G401 (cell line): ENCODE measurements at places on chromosomes 7 and 10. TPM values are rescaled to one million over a fixed set of nuclear protein-coding genes. Genes with fewer than 3 reads are reported as not detected.

DNA sequence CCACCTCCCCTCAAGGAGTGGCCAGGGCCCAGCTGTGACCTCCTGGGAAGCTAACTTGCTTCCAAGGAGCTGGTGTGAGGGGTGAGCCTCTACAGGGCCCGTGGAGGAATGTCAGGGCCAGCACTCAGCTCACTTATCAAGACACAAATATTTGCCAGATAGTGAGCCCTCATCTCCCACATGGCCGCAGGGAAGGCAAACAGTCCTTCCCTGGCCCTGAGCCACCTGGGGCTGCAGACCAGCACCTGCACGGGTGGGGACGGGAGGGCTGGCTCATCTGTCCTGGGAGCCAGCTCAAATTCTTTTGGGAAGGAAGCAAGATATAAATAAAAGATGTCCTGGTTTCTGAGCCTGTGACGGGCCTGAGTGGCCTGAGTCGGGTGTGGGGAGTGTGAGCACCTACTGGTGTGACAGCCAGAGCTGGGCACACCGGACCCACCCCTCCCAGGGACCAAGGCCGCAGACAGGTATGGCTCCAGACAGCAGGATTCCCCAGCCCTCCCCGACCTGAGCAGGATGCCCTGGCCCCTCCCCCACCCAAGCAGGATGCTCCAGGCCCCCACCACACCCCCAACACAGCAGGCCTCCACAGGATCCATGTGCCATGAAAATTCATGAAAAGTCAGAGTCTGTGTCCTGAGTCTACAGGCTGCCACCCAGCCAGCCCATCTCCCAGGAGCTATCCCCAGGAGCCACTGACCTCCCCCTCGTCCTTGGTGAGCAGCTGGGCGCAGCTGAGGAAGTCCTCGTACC, 148.0 kb downstream of the MAPK8 start:
- no peak for DNase-seq

DNA sequence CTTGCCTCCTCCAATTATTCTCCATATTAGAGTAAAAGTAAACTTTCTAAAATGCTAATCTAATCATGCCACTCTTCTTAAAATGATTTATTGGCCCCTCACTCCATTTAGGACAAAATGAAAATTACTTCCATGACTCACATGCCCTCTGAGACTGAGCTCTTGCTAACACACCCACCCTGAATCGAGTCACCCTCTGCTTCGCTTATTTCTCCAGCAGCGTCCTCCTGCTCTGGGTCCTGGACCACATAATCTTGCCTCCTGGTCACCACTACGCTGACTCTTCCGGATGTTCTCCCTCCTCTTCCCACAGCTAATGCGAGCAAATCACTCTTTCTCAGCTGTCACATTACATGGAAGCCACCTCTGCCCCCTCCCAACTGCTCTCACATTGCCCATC, 384.0 kb upstream of the FZD8 start:
- DNase-seq: no peak

GRCh38 chr10:109969760-109970346, 37.9 kb upstream of the ADD3 start:
- DNase-seq: no peak

DNA sequence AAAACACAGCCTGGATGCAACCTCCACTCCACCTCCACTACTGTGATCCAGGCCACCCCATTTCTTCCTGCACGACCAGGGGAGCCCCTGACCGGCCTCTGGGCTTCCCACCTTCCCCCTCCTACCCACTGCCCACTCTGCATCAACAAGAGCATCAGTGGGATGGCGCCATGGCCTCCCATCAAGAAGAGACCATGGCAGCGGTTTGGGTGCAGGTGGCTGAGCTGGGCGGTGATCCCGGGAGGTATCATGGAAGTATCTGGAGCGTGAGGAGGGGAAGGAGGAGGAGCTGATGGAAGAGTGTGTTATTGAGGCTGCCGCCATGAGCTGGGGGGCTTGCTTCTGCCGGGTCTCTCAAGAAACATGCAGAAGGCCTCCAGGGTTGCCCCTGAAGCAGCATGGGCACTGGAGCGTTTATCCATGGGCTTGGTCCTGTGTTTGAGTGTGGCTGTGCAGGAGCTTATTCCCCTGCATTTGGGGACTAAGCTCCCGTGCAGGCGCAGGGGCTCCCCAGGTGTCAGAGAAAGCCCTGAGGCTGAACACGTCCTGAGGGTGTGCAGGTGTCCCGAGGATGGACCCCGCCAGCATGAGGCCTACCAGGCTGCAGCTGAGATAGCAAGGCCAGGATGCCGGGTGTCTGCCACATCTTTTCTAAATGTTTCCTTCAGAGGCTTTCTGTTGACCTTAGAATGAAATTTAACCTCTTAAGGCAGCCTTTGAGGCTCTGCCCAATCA, 99.2 kb upstream of the PCBD1 start:
- DNase-seq: no peak

- DNase-seq: no peak
These were observed 61.0 kb upstream of the EFCAB10 start for GRCh38 chr7:105642264-105642663.

DNA sequence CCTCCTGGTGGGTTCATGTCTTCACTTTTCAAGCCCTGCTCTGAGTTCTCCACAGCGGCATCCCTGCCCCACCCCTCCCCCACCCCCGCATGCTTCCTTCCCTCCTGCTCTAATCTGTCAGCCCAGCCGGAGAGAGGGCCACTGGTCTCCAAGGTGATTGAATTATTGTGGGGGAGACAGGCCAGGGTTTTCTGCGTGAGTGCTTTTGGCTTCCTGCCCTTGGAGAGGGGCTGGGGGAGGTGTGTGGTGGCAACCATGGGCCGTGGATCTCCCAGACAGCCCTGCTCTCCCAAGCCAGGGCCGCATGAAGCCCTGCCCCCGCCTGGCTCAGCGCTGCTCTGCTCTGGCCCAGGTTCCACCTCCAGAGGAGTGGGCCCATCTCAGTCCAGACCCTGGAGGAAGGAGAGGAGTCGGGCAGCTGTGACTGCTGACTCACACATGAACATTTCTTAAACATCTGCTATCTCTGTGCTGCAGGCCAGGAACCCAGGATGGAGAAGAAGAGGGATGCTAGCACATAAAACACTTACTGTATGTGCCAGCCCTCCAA, 109.9 kb downstream of the ZMIZ1 start:
- no peak for DNase-seq

- no peak for DNase-seq
These were observed 431.6 kb upstream of the NFE2L3 start for GRCh38 chr7:25720427-25720826.

DNA sequence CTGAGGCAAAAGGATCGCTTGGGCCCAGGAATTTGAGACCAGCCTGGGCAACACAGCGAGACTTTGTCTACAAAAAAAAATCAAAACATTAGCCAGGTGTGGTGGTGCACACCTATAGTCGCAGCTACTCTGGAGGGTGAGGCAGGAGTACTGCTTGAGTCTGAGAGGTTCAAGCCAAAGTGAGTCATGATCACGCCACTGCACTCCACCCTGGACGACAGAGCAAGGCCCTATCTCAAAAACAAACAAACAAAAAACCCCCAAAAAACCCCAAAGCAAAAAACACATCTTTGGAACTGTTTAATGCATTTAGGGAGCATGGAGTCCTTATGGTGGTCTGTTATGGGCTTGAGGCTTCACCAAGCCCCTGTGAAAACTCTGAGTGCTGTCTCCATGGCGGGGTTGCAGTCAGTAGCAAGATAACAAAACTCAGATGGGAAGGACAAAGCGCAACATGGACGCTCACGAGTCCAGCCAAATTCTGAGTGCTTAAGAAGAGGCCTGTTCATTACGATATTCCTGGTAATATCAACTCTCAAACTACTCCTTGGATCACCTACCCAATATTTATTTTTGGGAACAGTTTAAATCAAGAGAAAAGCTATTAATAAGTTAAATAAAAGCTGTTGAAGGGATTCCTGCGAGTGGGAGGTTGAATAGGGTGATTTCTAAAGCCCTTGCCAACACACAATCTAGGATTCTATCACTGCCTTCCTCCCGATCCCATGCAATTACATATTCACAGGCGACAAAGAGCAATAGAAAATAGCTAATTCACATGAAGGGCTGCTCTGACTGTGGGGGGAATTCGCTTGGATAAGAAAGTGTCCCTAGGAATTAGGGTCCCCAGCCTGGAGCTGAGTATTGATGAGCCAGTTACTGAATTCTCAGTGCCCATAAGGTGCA, 123.3 kb downstream of the HIPK2 start:
- DNase-seq: no peak

- DNase-seq: no peak
These were observed 106.4 kb upstream of the FAM20C start for GRCh38 chr7:85883-86515.

DNA sequence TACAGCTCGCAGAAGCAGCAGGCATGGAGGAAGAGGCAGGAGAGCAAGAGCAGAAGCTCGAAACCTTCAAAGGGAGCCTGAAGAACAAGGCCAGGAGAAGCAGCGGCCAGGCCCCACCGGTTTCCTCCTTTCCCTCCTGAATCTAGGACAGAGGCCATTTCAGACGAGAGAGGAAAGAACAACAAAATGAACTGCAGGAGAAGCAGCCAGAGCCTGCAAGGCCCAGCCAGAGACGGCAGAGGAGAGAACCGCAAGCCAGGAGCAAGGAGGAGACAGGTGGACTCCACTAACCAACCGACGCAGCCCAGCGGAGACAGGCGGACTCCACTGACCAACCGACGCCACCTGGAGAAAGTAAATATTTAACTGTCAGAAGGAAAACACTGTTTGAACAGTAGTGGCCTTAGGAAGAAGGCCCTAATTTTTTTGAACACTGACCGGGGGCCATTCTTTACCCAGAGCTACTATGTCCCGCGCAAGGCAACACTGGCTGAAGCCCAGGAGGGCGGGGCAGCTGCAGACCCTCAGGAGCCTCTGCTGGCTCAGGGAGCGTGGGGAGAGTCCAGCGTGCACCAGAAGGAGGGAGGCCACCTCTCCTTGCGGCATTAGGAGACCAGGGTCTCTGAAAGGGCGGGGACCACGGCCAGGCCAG, 559.2 kb downstream of the PTPRN2 start:
- DNase-seq: no peak

DNA sequence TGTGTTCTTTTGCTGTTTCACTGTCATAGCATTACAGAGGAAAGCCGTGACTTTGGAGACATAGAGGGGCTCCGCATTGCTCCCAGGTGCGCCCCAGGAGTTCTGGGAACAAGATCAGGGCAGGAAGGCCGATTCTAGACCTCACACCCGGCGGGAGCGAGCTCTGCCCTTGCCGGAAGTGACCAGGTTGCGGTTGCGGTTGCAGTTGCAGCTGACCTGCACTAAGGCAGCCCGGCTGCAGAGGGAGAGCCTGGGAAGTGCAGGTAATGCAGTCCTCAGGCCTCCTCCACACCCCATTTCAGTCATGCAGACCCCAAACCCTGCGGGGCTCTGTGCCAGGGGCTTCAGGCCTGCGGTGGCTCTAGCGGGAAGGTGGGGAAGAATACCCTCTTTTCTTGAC, 130.0 kb upstream of the LANCL2 start:
- no peak for DNase-seq

DNA sequence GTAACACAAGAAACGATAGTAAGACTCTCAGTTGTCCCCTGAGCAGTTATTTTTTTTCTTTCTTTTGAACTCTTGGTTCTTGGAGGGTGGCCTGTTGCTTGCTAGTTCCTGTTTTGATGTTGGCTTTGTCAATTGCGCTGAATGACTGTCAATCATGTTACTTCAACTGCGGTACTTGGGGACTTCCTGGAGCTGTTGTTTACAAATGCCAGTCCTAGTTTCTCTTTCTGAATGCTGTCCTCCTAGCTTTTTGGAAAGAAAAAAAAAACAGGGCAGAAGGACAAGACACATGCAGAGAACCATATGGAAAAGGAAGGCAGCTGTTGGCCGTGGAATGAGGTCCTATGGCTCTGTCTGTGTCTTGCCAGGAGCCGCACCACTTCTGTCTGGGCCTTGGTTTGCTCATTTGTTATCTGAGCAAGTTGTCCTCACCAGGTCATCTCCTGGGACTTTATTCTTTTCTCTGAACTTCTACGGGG, 7.0 kb upstream of the PDCD4 start:
- DNase-seq: peak; percentile 84

GRCh38 chr7:150340024-150340749, 1.2 kb downstream of the RARRES2 start:
- DNase-seq: no peak

DNA sequence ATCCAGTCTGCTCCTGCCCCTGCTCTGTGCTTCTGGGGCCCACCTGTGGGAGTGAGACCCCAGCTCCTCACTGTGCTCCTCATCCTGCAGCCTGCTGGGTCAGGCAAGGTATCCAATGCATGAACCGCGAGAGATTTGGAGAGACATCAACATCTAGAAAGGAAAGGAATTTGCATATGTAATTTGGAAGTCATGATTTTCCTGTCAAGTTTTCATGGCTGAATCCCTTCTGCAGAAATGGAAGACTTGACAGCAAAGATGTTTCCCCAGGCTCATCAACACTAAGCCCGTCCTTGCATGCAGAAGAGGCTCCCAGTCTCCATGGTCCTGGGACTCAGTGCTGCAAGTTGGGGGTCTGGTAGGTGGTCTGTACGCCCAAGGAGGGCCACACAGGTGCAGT, 176.9 kb upstream of the GRB10 start:
- DNase-seq: no peak

GRCh38 chr10:56547163-56547562, 186.1 kb upstream of the ZWINT start:
- peak; percentile 7 for DNase-seq

GRCh38 chr7:2312267-2312929, 1.8 kb downstream of the SNX8 start:
- no peak for DNase-seq

GRCh38 chr7:46015107-46015868, 94.2 kb upstream of the IGFBP3 start:
- DNase-seq: no peak

GRCh38 chr7:16644636-16645592, 640 bp downstream of the ANKMY2 start:
- peak; percentile 39 for DNase-seq

GRCh38 chr7:148121401-148121800, 469.2 kb upstream of the C7orf33 start:
- DNase-seq: no peak

GRCh38 chr10:113663142-113663541, 699 bp downstream of the NRAP start:
- DNase-seq: no peak

GRCh38 chr10:128527711-128528110, 401.5 kb upstream of the MKI67 start:
- DNase-seq: no peak

- peak; percentile 51 for DNase-seq
These were observed 151.5 kb upstream of the AOAH start for GRCh38 chr7:36875794-36876193.

- DNase-seq: no peak
These were observed 23.7 kb upstream of the ELFN1 start for GRCh38 chr7:1646391-1646790.

The C10orf67 gene
- total RNA-seq: not detected in 2 replicates

The PCLO gene
- 7.5 and 12.9 TPM in 2 replicates for total RNA-seq

The PNLIPRP1 gene
- not detected in 2 replicates for total RNA-seq

The ZNF22 gene
- 10.0 and 13.9 TPM in 2 replicates for total RNA-seq

The ICA1 gene
- total RNA-seq: 29.1 and 51.6 TPM in 2 replicates

The LHFPL3 gene
- not detected in 2 replicates for total RNA-seq

The MRLN gene
- total RNA-seq: not detected in 2 replicates

The TRIM73 gene
- 0.20 TPM in 1 of 2 replicates, not detected in the other for total RNA-seq

The NYAP1 gene
- 17.3 and 23.0 TPM in 2 replicates for total RNA-seq

The CALML5 gene
- total RNA-seq: not detected in 2 replicates

The RTKN2 gene
- 3.1 and 4.5 TPM in 2 replicates for total RNA-seq

The TFR2 gene
- 1.1 and 1.7 TPM in 2 replicates for total RNA-seq

The PHKG1 gene
- not detected in 2 replicates for total RNA-seq

The NOS3 gene
- 34.5 and 41.6 TPM in 2 replicates for total RNA-seq
